Activated T-helper 2 cell treated with anti-CD3 and anti-CD28 coated beads, Interferon-gamma antibody, Interleukin-2, Interleukin-4, amounts not matched to agents 10 μg/mL and 5 μg/mL and 100 μg/mL, durations not matched to agents 14 hours and 24 hours and 36 hours (primary cell): ENCODE measurements at places on chromosomes 13 and 19.

DNA sequence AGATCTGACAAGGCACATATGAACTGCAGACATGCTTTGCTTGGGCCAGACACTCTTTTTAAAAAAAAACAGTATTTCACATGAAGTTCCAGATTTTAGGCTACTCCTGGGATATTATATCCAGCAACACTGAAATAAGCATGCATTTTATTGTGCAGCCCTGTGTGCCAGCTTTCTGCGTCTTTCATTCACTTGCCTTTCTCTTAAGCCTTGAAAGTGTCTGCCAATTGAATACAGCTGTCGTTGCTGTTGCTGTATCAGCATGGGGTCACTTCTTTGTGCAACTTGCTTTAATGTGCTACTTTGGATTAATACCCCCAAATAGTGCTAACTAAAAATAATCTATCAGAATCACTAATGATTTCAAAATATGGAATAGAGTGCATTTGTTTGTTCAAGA lies 657.8 kb downstream of the SLITRK6 start:
- no peaks in the 10 kb centered on the region for H3K27me3 ChIP-seq
- H3K4me1 ChIP-seq, result no peaks in the 10 kb centered on the region
- no peak for DNase-seq
- H3K27ac ChIP-seq, result no peak overlapping the region
- H3K36me3 ChIP-seq, result no peaks in the 10 kb centered on the region

DNA sequence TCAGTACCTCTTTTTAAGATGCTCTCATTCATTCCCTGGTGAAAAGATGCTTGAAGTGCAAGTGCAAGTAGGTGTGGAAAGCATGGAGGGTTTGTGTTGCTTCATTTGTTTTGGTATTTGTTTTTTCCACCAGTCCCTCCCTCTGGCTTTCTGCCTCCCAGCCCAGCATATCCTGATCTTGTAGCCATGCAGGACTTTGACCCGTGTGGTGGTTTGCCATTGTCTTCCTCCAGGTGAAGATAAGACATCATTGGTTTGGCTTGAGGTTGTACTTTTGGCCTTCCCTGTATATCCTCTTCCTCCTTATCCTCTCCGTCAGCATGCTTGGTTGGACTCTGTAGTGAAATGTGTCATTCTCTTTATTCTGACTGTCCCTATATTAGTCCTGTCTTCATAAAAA lies 9.1 kb downstream of the SPINT2 start:
- no peaks in the 10 kb centered on the region for H3K27me3 ChIP-seq
- H3K36me3 ChIP-seq, result peaks cover 11% of the 10 kb centered on the region
- H3K27ac ChIP-seq, result no peak overlapping the region
- DNase-seq, result no peak
- H3K4me1 ChIP-seq, result peaks cover 13% of the 10 kb centered on the region

- no peak overlapping the region for H3K27ac ChIP-seq
- H3K4me3 ChIP-seq, result no peak overlapping the region
- no peak for DNase-seq
- no peaks in the 10 kb centered on the region for H3K27me3 ChIP-seq
- H3K4me1 ChIP-seq, result no peaks in the 10 kb centered on the region
- H3K36me3 ChIP-seq, result no peaks in the 10 kb centered on the region
Observed at GRCh38 chr13:107590556-107590955, 624.8 kb downstream of the LIG4 start.

- H3K4me3 ChIP-seq, result no peak overlapping the region
- H3K27me3 ChIP-seq, result no peaks in the 10 kb centered on the region
- H3K36me3 ChIP-seq, result no peaks in the 10 kb centered on the region
- no peaks in the 10 kb centered on the region for H3K4me1 ChIP-seq
Observed at GRCh38 chr13:62168891-62169290, 753.2 kb upstream of the PCDH20 start.

DNA sequence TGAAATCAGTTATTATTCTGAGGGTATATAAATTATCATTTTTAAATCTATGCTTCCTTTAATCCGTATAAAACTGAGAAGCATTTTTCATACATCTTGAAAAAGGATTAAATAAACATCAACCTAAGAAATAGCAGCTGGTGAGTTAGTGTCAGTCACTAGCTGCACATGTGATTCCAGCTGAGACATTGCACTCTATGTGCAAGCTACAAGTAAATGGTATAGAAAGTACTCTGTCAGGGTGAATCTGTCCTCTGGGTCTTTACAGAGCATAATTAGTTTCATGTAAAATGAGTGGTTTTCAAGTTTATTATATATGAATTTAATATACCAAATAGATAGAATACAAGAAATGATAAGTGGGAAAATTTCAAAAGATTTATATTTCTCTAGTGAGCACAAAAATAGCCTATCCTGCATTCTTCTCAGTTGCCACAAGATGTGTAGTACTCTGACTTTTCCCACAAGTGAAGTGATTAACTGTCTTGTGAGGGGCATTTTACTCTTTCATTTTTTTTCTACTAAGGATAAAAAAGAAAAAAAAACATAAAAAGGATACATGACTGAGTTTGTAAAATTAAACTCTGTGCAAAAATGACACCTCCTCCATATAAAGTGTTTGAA lies 1372.1 kb downstream of the PCDH9 start:
- no peaks in the 10 kb centered on the region for H3K4me1 ChIP-seq
- no peak overlapping the region for H3K4me3 ChIP-seq
- H3K36me3 ChIP-seq, result no peaks in the 10 kb centered on the region
- H3K27me3 ChIP-seq, result no peaks in the 10 kb centered on the region
- DNase-seq, result no peak

GRCh38 chr13:90562443-90562842 lies 785.0 kb upstream of the MIR17HG start:
- H3K27ac ChIP-seq, result no peak overlapping the region
- no peaks in the 10 kb centered on the region for H3K4me1 ChIP-seq
- H3K36me3 ChIP-seq, result no peaks in the 10 kb centered on the region
- H3K27me3 ChIP-seq, result no peaks in the 10 kb centered on the region
- H3K4me3 ChIP-seq, result no peak overlapping the region

- H3K36me3 ChIP-seq, result no peaks in the 10 kb centered on the region
- no peak overlapping the region for H3K27ac ChIP-seq
- no peaks in the 10 kb centered on the region for H3K27me3 ChIP-seq
- no peak for DNase-seq
- no peak overlapping the region for H3K4me3 ChIP-seq
Observed at GRCh38 chr13:34364633-34365032, 546.7 kb downstream of the RFC3 start.

- H3K4me1 ChIP-seq, result peaks cover 13% of the 10 kb centered on the region
- H3K4me3 ChIP-seq, result peak overlapping the region; percentile 45
- DNase-seq, result no peak
Observed at GRCh38 chr19:55284405-55285058, 735 bp downstream of the BRSK1 start.

DNA sequence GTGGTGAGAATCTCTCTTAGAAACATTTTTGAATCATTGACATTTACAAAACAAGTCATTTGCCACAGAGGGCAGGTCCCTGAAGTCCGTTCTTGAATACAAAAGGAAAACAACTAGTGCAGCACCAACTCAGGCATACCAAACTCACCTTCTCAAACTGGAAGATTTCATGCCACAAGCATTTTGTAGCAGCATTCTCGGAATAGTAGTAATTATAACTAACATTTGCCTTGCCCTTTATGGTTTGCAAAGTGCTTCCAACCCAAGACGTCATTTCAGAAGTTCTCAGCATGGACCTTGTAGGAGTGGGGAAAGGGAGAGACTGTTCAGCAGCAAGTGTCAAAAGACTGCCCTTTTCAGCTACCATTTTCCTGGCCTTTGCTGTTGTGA lies 344.6 kb downstream of the RFC3 start:
- no peaks in the 10 kb centered on the region for H3K36me3 ChIP-seq
- peaks cover 6% of the 10 kb centered on the region for H3K4me1 ChIP-seq
- no peak overlapping the region for H3K27ac ChIP-seq
- DNase-seq, result no peak
- no peak overlapping the region for H3K4me3 ChIP-seq

- no peaks in the 10 kb centered on the region for H3K36me3 ChIP-seq
- no peak overlapping the region for H3K4me3 ChIP-seq
Observed at GRCh38 chr13:44801990-44802389, 187.3 kb downstream of the NUFIP1 start.

- H3K27me3 ChIP-seq, result peaks cover under 1% of the 10 kb centered on the region
- no peak overlapping the region for H3K27ac ChIP-seq
- H3K36me3 ChIP-seq, result no peaks in the 10 kb centered on the region
- H3K4me3 ChIP-seq, result no peak overlapping the region
- DNase-seq, result no peak
- H3K4me1 ChIP-seq, result no peaks in the 10 kb centered on the region
Observed at GRCh38 chr13:25198647-25199046, 26.6 kb upstream of the AMER2 start.

DNA sequence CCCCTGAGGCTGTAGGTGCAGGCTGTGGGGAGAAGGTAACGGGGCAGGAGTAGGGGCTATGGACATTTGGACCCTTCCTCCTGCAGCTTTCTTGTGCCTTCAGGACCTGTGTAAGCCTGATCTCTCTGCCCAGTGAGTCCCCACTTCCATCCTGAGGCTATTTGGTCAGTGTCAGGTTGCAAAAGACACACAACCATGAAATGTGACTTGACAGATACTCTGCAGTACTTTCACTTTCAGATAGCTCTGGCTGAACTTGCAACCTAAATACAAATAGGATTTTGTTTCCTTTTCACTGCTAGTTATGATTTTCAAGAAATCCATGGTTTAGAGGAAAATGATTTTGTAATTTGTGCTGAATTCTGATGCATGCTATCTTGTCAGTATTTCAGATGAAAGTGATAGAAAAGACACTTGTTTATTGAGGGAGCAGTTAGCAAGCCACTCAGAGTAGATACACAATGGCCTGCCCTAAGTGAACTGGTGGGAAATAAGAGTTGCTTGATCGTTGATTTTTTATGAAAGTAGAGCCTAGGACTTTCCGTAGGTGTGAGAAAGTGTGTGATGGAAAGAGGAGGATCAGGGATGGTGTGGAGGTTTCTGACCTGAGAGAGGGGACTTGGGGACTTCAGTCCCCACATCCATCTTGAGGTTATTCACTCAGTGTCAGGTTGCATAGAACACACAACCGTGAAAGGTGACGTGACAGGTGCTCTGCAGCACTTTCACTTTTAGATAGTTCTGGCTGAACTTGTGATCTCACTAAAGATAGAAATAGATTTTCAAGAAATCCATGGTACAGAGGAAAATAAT lies 18.1 kb upstream of the EID2 start:
- peaks cover 23% of the 10 kb centered on the region for H3K4me1 ChIP-seq
- peaks cover 5% of the 10 kb centered on the region for H3K27me3 ChIP-seq
- no peak for DNase-seq
- no peaks in the 10 kb centered on the region for H3K36me3 ChIP-seq
- H3K4me3 ChIP-seq, result peak overlapping the region; percentile 24

DNA sequence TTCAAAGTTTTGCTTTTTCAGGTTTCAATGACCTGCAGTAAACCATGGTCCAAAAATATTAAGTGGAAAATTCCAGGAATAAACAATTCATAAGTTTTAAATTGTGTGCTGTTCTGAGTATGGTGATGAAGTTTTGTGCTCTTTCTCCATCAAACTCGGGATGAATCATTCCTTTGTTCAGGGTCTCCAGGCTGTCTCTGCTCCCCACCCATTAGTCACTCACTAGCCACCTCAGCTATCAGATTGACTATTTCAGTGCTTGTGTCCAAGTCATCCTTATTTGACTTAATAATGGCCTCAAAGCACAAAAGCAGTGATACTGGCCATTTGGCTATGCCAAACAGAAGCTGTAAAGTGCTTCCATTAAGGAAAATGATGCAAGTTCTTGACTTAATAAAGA lies 1140.4 kb downstream of the EFNB2 start:
- no peaks in the 10 kb centered on the region for H3K36me3 ChIP-seq
- no peaks in the 10 kb centered on the region for H3K4me1 ChIP-seq

DNA sequence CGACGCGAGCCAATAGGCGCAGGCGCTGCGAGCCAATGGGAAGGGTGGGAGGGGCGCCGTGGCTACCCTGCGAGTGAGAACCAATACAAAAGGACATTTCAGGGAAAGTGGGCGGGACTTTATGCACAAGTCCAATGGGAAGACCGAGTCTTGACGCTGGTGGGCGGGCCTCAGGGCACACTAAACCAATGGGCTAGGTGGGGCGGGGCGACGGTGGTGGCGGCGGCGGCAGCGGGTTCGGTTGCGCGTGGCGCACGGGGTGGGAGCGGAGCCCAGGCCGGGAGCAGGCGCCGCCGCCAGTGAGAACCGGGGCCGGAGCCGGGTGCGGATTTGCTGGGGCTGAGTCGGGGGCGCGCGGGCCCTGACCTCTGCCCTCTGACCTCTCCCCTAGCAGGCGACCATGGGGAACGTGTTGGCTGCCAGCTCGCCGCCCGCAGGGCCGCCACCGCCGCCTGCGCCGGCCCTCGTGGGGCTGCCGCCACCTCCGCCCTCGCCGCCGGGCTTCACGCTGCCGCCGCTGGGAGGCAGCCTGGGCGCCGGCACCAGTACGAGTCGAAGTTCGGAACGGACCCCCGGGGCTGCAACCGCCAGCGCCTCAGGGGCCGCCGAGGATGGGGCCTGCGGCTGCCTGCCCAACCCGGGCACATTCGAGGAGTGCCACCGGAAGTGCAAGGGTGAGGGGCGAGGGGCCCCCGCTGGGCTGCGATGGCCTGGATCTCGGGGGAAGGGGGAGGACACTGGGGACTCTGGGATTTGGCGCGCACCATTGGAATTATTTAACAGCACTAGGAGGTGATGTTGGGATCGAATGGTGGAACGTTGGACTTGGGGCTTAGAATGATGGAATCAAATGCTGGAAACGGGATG lies at the start of gene TOMM40:
TOMM40 (plus strand) TSS at position 239 of the 867 bp plus-strand sequence; CDS start at position 401, 162 bp downstream.
- H3K4me3 ChIP-seq, result peak within 1 kb of the TSS; percentile 95
- H3K4me1 ChIP-seq, result peaks cover 19% of the 10 kb centered on the region
- H3K36me3 ChIP-seq, result peaks cover 42% of the 10 kb centered on the region
- DNase-seq, result no peak
- peak within 1 kb of the TSS; percentile 97 for H3K27ac ChIP-seq

GRCh38 chr13:48533961-48534600 lies 1.2 kb upstream of the RCBTB2 start:
- H3K4me1 ChIP-seq, result peaks cover 31% of the 10 kb centered on the region
- no peak for DNase-seq
- peaks cover 5% of the 10 kb centered on the region for H3K27me3 ChIP-seq
- H3K27ac ChIP-seq, result peak overlapping the region; percentile 89

GRCh38 chr19:33629826-33630375 lies 8.1 kb downstream of the CHST8 start:
- no peaks in the 10 kb centered on the region for H3K36me3 ChIP-seq
- no peak overlapping the region for H3K27ac ChIP-seq
- peaks cover 4% of the 10 kb centered on the region for H3K27me3 ChIP-seq
- no peaks in the 10 kb centered on the region for H3K4me1 ChIP-seq
- H3K4me3 ChIP-seq, result no peak overlapping the region

DNA sequence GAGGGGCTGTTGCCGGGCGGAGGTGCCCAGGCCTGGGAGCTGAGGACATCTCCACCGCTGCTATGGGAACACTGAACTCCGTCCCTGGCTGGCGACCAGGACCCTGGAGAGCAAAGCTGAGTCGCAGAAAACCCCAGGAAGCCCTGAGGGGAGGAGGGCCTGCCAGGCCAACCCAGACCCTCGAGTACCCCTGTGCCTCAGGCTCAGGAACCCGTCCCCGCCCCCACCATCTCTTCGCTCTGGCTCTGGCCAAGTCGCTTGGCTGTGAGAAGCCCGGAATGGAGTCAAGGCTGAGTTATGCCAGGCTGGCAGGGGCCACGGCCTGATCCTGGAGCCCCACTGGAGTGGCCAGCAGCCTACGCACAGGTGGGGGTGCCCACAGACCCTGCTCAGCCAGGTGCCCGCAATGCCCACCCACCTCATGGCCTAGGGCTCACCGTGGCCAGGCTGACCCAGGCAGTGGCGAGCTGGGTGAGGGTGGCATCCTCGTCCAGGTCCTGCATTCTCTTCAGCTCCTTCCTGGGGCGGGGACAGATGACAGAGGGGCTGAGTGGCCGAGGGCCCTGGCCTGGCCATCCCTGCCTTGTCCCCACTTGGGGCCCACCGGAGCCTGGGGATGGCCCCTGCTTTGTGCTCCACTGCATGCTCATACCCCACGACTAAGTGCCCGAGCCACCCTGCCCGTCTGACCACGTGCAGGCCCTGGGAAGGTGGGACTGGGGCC lies 8.5 kb upstream of the CERS1 start:
- no peak for DNase-seq
- peaks cover 22% of the 10 kb centered on the region for H3K36me3 ChIP-seq
- H3K27ac ChIP-seq, result no peak overlapping the region
- H3K4me1 ChIP-seq, result no peaks in the 10 kb centered on the region
